NCI-H2081 (cell line): ENCODE measurements at places on chromosomes 13 and 19.

GRCh38 chr19:10979951-10980381 lies 19.1 kb downstream of the SMARCA4 start:
- no peak for DNase-seq

GRCh38 chr19:29884466-29884865 lies 57.6 kb upstream of the URI1 start:
- no peak for DNase-seq

DNA sequence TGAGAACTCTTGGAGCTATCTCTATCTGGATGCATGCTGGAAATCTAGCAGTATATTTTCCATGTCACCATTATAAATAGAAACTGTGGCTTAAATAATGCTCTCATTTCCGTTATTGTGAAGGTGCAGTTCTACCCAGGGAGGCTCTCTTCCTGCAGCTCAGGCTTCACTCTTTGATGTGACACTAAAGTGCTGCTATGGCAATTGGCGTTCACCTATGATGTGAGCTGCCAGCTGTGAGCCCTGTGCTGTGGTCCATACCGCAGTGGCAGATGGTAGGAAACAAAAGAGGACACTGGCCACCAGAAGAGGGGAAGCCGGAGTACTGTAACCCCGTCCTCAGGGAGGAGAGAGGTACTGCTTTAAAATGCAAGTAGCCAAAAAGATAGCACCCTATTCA lies 40.6 kb upstream of the ZNF681 start:
- DNase-seq: peak; percentile 25

- DNase-seq: no peak
Observed at GRCh38 chr13:106423530-106423929, 111.9 kb downstream of the EFNB2 start.

DNA sequence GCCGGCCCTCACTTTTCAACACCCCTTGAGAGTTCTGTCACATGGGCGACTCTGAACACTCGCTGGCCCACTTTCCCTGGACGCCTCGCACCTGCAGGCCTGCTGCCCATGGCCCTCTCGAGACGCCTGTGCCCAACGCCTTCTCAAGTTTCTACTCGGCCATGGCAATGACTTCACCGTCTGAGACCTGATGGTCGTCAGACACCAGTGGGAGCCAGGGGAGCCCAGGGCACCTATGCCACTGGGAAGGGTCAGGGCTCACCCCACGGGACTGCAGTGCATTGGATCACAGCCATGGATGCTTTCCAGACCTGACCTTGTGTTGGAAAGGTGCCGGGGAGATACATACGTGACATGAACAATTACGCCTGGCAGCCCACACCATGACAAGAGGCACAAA lies 60.1 kb downstream of the KLF2 start:
- no peak for DNase-seq

GRCh38 chr13:112446347-112446861 lies 70.2 kb downstream of the SPACA7 start:
- DNase-seq: no peak

- DNase-seq: no peak
Observed at GRCh38 chr19:36152019-36152351, 262 bp downstream of the COX7A1 start.

- DNase-seq: no peak
Observed at GRCh38 chr19:30738047-30738446, 365.9 kb downstream of the ZNF536 start.

DNA sequence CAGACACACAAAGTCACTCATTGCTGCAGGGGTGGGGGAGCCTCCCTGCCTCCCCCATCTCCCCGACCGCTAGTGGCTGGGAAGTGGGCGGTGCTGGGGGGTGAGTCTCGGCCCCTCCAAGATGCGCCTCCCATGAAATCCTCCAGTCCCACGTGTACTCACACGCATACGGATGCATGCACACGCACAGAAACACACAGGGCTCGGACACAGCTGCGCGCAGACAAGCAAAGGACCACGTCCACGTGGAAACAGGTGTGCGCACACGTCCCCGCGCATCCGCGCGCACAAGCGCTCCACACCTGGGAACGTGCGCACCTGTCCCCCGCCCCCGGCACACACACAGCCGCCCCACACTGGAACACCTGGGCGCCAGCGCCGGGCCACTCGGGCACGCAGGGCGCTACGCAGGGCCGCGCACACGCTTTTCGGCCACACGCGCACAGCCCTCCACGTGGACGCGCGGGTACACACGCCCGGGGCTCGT lies 687 bp downstream of the MATK start:
- DNase-seq: peak; percentile 5

DNA sequence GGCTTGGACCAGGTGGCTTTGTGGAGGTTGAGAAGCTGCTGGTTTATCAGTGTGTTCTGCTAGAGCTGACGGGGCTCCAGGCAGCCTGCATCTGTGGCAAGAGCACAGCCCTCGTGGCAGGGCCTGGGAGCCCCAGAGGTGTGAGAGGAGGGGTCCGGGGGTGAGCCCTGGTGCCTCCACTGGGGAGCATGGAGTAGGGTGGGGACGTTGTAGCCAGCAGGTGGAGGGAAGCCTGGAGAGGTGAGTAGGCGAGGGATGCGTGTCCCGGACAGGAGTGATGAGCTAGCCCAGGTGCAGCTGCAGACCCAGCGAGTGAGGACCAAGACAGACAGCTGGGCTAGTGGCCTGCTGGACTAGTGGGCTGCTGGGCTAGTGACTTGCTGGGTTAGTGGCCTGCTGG lies 51.0 kb downstream of the SLC7A9 start:
- no peak for DNase-seq

DNA sequence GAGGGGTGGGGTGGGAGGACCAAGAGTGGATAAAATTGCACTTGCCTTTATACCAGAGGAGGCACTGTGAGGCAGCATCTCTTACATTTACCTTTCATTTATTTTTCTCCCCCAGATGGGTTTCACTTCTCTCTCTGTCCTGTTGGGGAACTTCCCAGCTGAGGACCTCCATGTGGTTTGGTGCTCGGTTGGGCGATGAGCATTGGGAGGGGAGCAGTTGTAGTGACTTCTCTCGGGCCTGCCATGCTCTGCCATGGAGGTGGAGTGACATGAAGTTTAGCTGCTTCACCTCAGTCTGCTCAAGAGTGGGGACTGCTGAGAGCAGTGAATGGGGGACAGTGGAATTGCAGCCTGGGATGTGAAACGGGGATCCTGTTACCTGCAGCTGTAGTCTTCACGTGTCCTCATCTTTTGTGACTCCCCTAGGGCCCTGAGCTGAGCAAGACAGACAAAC lies 23.1 kb upstream of the CXCL17 start:
- DNase-seq: no peak

DNA sequence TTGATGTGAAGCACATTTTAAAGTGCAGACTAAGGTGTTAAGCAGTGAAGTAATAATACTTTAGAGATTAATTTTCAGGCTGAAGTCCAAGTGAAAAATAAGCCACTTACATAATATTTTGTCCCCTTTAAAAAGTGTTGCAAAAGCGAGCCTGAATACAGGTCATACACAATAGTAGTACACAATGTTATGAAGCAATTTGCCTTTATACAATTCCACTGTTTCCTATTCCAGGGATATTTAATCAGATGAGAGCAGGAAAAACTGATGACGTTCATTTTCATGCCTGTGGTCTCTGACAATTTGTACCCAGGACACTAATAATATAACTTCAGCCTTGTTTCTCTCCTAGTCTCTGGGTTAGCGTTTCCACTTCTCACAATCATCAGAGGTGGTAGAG lies 916.7 kb downstream of the PCDH9 start:
- no peak for DNase-seq

DNA sequence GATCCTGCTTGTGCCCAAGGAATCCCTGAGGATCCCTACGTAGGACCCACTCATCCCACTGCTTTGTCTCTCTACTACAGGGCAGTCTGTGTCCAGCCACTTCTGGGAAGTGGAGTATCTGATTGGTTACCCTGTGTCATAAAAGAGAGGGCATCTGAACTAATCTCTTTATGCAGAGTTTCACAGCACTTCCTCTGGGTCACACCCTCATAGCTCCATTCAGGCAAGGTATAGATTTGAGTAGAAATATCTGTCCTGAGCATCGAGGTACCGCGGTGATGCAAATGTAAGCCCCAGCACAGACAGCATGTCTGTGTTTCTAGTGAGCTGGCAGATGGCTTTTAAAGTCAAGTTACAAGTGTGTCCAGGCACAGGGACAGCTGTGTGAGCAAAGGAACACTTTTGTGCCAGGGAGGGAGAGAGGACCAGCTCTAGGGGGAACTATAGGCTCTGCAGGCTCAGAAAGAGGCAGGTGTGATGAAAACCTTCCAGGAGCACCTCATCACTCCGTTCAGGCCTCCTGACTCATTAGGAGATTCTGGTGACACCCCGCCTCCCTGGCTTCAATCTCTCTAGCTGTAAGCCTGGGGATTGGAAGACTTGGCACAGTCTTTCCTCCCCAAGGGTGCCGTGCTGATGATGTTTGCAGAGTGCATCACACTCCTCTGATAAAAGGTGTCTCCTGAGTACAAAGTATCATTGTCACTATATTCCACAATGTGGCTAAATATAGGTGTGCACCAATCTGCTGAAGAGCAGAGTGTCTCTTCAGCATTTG lies 84.3 kb upstream of the UBL3 start:
- peak; percentile 40 for DNase-seq

DNA sequence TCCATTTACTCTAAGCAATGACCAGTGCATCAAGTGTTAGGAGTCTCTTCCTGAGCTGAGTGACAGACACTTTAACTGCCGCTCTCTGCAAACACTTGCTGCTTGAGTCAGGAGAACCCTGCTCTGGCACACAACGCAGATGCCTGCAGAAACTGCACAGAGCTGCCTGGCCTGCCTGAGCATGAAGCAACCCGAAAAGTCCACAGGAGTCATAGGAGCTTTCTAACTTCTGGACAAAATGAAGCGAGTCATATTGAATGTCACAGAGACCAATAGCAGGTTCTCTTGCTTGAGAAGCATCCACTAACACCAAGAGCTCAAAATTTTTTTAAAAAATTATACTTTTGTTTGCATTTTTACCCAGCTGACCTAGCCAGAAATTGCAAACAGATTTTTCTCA lies 232.4 kb downstream of the LHFPL6 start:
- no peak for DNase-seq

DNA sequence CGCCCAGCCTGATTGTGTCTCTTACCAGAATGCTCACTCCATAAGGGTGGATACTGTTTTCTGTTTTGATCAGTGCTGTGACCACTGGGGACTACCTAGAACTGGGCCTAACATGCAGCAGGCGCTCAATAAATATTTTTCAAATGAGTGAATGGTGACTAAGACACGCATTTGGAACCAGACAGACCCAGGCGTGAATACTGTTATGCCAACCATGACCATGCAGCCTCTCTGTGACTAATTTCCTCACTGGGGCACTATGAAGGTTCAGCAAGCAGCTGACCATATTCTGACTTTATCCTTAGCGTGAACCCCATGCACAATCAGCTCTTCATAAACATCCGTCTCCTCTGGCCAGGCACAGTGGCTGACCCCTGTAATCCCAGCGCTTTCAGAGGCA lies 13.0 kb upstream of the SPC24 start:
- no peak for DNase-seq

DNA sequence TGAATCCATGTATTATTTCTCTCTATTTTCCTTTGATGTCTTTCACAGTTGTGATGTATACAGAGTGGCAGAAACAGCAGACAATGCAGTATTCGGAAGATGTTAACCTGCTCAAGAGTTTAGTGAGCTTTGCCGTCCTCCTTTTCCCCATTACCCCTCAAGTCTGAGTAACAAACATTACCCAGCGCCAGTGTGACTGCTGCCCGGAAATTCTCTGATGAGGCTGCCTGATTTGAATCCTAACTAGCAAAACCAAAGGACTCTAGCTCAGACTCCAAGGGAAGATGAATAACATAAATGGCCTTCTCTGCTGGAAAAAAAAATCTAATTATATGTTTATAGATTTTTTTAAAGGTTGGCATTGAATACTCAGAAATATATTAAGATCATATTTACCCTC lies 247.3 kb upstream of the SOX21 start:
- DNase-seq: no peak

GRCh38 chr13:63025741-63026140 lies 1610.1 kb upstream of the PCDH20 start:
- no peak for DNase-seq
